ENCODE measurements at places on chromosomes 3 and 15. TPM values are rescaled to one million over a fixed set of nuclear protein-coding genes. Genes with fewer than 3 reads are reported as not detected.
A peak's percentile ranks its signal among the peaks of the same experiment; 100 is the strongest.

Gene IQCF5
- total RNA-seq = not detected

Gene VILL
- 1.0 TPM for total RNA-seq

Gene RAB6B
- total RNA-seq = 0.51 TPM

Gene KLHL40
- not detected for total RNA-seq

Gene CPA3
- not detected for total RNA-seq

Gene MORC1
- 0.11 TPM for total RNA-seq

Gene C2CD4A
- total RNA-seq = not detected

Gene MESP2
- not detected for total RNA-seq

Gene ITIH3
- total RNA-seq = 0.03 TPM

Gene ZNF385D
- total RNA-seq = 0.13 TPM

Gene IP6K1
- total RNA-seq = 35.4 TPM

Gene GPR156
- total RNA-seq = 0.11 TPM

Gene EIF4E3
- 0.37 TPM for total RNA-seq

GRCh38 chr3:48135552-48136495, 52.4 kb downstream of the CDC25A start:
- DNase-seq = peak; percentile 67

DNA sequence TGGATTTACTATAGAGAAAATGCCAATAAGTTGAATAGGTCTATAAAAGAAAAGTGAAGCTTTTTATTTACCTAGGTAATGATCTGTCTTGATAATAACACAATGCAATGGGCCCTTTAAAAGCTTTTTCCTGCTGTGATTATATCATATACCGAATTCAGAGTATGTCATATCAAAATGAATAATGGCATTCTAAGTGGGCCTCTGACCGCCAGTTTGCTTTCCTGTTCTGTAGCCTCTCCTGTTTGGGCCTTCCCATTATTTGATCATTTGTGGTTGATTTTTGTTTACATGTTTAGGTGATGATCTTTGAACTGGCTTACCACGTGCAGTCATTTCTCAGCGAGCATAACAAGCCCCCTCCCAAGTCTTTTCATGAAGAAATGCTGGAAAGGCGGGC, 14.9 kb downstream of the EIF2AK4 start:
- no peak for DNase-seq

GRCh38 chr3:125057186-125057850, 1.5 kb upstream of the HEG1 start:
- DNase-seq = peak; percentile 93

DNA sequence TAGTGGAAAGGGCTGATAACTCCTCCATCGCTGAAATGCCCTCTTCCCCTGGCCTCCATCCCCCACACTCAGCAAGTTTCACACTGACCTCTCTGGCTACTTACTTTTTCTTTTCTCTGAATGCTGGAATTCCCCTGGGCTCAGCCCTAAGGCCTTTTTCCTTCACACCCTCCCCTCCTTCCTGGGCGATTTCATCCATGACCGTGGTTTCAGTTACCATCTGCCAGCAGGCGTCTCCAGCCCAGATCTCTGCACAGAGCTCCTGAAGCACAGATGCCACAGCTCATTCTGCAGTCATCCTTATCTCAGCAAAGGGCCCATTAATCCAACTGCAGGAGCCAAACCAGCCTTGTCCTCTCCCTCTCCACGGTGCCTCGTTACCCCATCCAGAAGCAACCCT, 114.0 kb downstream of the RFTN1 start:
- DNase-seq = peak; percentile 56

DNA sequence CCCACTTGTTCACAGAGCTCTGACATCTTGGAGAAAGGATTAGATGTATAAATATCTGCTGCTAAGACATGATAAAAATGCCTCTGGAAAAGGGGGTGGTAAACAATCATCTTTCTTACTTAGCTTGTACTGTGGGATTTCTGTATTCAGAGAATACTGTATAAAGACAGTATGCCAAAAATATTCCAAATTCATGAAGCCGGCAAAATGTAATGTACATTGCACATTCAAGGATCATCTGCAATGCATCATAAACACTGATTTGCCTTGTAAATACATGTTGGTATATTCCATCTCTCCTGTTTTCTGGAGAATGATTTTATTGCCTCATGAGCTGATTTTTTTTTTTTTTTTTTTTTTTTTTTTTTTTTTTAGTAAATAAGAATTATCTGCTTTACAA, 355.3 kb downstream of the ROBO1 start:
- no peak for DNase-seq

DNA sequence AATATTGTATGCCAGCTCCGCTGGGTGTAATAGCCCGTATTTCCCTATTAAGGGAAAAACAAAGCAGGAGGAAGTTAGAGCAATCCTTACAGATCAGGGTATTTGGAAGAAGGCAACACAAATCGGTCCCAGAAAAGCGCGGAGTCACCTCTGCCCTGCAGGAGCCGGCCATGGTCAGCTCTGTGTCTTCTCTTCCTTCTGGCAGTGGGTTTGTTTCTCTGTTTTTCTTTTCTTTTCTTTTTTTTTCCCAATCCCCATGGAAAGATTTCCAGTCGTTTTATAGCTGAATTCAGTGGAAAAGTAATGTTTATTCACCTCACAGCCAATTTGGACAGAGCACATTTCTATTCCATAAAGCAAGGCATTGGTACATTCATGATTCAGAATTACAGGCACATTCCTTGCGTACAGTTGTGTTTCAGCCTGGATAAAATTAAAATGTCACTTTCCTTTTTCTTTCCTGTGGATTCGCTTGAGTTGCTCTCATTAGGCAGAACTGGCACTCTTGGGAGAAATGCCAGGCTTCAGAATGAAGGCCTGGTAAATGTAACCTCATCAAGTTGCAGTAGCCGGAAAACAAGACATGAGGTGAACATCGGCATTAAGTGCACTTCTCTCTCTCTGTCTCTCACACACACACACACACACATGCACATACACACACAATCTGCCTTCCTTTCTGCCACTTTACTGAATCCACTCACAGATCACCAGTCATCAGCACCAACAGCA, 204.5 kb upstream of the UBE2E1 start:
- DNase-seq = no peak

DNA sequence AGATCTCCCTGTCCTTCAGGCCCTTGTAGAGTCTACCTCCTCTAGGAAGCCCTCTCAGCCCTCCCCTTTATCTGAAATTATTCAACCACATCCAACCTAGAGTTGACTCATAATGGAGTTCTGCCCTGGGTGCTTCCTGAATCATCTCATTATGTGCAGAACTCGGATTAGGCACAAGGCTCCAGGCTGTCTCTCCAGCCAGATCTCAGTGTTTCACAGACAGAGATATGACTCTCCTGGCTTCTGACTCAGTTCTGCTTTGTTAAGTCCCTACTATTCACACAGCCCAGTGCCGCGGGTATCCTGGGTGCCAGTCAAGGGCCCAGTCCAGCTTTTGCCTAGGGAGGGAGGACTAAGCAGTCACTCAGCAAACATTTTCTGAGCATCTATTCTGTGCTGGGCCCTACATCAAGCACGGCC, 9.3 kb downstream of the STRA6 start:
- peak; percentile 96 for DNase-seq

- DNase-seq = no peak
Observed at GRCh38 chr3:42114130-42114725, 23.1 kb downstream of the TRAK1 start.

- DNase-seq = no peak
Observed at GRCh38 chr15:60528530-60528929, 49.6 kb upstream of the ICE2 start.

GRCh38 chr15:81097890-81098280, 36.2 kb upstream of the CFAP161 start:
- no peak for DNase-seq

DNA sequence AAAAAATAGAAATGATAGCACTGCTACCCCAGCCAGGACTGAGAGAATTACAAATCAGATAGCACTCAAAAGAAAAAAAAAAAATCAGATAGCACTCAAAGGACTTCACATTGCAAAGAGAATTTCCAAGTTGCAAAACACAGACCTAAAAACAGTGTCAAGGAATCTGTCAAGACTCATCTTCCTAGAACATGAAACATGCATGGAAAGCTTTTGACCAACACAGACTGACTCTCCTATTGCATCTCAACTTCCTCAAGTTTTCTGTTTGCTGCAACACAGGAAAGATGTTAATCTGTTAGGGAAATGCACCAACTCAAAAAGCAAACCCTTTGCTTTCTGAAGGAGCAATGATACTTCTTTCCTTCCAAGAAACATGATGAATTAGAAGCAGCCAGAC, 42.3 kb downstream of the RAB27A start:
- no peak for DNase-seq

DNA sequence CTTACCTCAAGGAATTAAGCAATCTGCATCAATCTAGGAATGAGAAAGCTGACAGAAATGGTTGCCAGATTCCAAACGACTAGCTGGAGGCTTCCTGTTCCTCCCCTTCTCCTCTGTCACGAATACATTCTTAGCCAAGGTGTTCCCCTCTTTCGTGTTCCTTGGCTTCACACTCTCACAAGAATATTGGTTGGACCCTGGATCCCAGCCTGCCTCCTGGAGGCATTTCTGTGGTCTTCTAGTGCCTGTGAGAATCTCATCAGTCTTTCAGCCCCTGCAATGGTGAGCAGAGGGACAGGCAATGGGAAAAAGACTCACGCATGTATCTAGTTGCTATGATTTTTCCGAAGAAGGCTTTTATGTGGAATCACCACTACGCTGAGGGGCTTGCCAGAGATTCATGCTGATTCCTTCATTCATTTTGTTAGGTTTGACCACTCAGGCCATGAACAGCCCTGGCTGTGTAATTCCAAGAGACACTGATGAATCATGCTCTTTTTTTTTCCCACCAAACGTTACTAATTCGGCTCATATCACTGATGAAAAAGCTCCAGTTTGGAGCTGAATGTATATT, 1.6 kb upstream of the P3H2 start:
- peak; percentile 76 for DNase-seq

DNA sequence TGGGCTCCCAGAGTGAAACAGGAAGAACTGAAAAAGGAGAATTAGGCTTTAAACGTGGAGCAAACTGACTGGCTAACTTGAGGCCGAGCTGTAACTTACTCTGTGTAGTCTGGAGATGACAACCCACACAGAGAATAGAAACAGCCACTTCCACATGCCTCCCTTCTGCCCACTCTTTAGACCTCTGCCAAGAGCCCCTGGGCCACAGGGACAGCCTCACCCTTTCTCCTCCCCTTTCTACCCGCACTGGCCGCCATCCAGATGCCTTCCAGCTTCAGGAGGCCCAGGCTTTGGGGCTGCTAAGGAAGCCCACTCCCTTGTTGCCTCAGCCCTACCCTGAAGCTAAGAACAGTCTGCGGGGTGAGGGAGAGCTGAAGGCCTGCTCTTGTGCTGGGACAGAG, 6.8 kb downstream of the ARHGAP31 start:
- DNase-seq = no peak

DNA sequence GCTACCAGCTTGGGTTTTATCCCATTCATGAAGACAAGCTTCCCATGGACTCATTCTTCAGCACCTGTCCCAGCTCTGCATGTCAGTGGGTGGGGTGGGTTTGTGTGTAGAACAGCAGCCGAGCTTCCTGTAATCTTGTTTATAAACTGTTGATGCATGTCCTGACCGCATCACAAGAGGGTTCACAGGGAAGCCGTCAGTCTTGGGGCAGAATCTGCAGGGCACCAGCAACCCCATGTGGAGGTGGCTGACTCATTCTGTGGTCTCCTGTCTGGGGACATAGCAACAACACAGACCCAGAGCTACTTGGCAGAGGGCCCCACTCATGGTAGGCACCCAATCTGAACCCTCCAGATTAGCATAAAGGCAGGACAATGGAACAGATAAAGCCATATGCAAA, 35.6 kb downstream of the DAPK2 start:
- DNase-seq = peak; percentile 94

- DNase-seq = no peak
Observed at GRCh38 chr3:124094496-124094895, 102.6 kb upstream of the ROPN1 start.

DNA sequence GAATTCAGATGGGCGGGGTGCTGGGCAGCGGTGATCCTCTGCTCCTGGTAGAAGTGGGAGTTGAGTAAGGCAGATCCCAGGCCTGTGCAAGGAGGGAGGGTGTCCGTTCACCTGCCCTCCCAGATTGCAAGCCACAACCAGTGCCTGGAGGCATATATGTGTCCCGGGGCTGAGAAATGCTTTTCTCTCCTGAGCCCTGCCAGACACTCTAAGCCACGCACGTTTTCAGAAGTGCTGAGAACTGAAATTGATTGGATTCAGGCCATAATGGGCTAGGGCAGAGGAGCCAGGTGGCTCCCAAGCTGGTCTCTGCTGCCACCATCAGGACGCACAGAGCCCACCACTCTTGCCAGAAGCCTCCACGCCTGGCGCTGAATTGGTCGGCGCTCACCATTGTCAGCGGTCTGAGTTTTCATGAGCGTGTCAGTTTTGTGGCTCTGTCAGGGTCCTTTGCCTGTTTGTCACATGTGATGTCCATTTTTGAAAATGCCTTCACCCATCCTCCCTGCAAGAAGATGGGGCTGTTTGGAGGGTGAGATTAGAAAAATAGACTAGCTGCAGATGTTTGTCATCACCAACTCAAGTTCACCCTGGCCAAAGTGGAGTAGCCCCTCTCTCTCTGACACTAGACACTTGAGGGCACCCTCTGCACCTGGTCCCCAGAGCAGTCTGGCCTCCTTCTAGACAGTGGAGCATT, 15.4 kb upstream of the BFSP2 start:
- peak; percentile 67 for DNase-seq

DNA sequence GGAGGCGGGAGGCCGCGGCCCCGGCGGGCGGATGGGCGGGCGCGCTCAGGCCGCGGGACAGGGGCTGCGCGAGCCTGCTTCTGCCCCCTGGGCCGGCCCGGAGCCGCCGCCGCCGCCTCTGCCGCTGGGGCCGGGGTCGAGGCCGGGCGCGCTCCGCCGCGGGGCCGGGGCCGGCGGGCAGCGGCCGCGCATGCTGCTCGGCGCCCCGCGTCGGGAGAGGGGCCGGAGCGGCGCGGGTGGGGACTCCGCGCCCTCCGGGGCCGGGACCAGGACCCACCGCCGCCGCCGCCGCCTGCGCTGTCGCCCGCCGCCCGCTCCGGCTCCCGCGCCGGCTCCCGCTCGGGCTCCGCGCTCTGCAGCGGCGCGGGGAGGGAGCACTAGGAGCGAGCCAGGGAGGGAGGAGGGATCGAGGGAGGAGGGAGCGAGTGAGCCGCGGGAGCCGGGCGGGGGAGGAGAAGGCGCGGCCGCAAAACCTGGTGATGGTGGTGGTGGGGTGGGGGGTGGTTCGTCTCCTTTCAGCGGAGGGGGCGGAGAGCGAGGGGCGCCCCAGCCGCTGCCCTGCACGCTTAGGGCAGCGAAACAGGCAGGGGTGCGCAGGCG, at the start of gene LINGO1:
Gene LINGO1, minus strand, starts transcription at position 379 of the 600 bp plus-strand sequence. CDS start 597 bp downstream, outside the sequence.
- DNase-seq = no peak

- DNase-seq = peak; percentile 70
Observed at GRCh38 chr15:40878785-40879184, 4.8 kb upstream of the RHOV start.

DNA sequence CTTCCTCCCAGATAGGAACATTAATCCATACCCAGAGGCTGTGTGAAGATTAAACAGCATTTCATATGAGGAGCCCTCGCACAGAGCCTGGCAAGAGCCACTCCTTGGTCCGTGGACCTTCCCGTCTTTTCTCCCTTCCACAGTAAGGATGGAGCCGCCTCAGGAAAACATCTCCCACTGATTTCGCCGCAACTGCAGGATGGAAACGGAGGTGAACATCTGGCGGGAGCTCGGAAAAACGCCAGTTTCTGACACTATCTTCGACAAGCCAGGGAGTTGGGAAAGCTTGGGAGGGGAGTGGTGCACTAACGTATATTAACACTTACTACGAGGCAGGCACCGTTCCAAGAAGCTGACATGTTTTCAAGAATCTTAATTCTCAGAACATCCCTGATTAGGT, 157.9 kb downstream of the XXYLT1 start:
- no peak for DNase-seq

GRCh38 chr3:188266562-188267274, 112.8 kb downstream of the LPP start:
- peak; percentile 61 for DNase-seq

- DNase-seq = peak; percentile 72
Observed at GRCh38 chr15:27017168-27017809, 46.3 kb downstream of the GABRG3 start.
